ENCODE measurements at places on chromosomes 5 and 9. TPM values are rescaled to one million over a fixed set of nuclear protein-coding genes. Genes with fewer than 3 reads are reported as not detected.

GRCh38 chr5:38403877-38404635 is 145.7 kb downstream of the EGFLAM start:
- DNase-seq, result no peak

DNA sequence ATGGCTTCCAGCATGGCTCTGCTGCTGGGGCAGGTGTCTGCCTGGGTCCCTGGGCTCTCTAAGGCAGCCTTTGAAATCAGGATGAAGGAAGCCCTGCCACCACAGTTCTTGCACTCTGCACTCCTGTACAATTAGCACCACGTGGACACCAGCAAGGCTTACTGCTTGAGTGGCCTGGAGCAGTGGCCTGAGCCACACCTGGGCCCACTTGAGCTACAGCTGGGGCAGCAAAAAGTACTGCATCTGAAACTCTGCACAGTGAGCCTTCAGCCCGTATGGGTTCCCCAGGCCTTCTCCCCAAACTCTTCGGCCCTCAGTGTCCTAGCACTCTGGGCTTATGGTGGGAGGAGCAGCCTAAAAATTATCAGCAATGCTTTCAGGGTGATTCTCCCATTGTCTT is 8.0 kb upstream of the INIP start:
- DNase-seq, result no peak

Gene SOX30
- polyA plus RNA-seq, result 0.14 TPM

- peak; percentile 55 for DNase-seq
Observed at GRCh38 chr5:138725153-138725817, 27.9 kb upstream of the CTNNA1 start.

- DNase-seq, result no peak
Observed at GRCh38 chr9:17293685-17294084, 158.8 kb downstream of the CNTLN start.

Gene STPG3
- 1.1 TPM for polyA plus RNA-seq
